OCI-M1 (cell line): ENCODE measurements at places on chromosomes 11 and 22.

DNA sequence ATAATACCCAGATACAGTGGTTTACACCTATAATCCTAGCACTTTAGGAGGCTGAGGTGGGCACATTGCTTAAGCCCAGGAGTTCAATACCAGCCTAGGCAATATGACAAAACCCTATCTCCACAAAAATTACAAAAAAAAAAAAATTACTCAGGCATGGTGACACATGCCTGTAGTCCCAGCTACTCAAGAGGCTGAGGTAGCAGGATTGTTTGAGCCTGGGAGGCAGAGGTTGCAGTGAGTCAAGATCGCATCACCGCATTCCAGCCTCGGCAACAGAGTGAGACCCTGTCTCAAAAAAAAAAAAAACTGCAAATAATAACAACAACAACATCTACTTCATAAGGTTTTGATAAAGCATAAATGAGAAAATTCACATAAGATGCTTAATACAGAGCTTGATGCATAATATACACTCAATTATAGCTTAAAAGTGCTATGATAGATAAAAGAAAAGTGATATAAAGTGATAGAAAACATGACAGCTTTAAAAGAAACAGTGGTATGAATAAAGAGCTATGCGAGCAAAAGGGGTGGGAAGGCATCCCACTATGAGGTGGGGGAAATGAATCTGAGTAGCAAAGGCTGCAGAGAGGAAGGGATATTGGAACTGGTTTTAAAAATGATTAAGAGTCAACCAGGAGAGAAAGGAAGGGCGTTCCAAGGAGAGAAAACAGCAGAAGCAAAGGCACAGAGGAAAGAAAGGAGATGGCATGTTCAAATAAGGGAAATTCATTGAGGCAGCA lies 197.6 kb downstream of the KIF18A start:
- DNase-seq, result no peak

DNA sequence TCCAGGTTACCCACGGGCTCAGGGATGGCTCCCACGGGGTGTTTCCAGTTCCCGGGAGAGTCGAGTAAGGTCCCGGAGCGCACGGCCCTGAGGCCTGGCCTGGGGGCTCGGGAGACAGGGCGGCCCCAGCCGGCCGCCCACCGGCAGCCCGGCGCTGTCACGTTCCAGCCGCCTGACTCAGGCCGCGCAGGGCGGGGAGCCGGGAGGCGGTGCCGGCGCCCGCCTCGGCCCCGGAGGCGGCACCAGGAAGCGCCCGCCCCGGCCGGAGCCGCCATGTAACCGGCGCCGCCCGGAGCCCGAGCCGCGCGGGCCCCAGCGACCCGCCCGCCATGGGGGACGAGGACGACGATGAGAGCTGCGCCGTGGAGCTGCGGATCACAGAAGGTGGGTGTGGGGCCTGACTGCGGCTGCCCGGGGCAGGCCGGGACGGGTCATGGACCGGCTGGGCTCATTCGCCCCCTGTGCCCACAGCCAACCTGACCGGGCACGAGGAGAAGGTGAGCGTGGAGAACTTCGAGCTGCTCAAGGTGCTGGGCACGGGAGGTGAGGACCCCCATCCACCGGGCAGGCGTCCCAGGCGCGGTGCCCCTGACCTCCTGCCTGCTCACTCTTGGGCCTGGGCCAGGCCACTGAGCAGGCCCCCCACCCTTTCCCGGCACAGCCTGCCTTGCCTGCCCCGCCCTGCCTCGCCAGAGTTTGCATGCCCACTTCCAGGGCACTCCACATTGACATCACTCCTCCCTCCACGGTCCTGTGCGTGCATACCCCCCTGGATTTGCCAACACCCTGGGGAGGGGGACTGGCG lies at the start of gene RPS6KA4:
RPS6KA4 (plus strand) TSS at position 256 of the 805 bp plus-strand sequence; CDS start at position 330, 74 bp downstream.
- peak; percentile 72 for DNase-seq

GRCh38 chr11:32613500-32614151 lies 30.0 kb downstream of the EIF3M start:
- no peak for DNase-seq

DNA sequence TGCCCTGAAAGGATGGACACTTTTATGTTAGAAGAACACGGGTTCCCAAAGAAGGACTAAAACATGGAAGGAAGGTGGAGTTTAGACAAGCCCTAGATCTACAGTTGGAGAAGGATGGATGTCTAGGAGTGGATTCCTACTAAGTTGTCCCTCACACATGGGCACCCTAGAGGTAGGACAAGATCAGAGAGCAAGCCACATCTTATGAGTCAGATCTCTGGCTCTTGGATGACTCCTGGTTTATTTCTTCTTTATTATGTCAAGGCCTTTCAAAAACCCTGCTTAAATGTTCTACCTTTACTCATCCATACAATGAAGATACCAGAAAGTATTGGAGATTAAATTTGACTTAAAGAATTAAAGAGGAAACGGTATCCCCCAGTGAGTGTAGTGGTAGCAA lies 34.4 kb downstream of the PRCP start:
- DNase-seq, result no peak

- no peak for DNase-seq
These were observed 65.1 kb downstream of the FEZ1 start for GRCh38 chr11:125431009-125431408.

GRCh38 chr11:21398195-21398594 lies 728.8 kb downstream of the NELL1 start:
- DNase-seq, result no peak

- DNase-seq, result no peak
These were observed 76.8 kb upstream of the PARVG start for GRCh38 chr22:44103735-44104480.

DNA sequence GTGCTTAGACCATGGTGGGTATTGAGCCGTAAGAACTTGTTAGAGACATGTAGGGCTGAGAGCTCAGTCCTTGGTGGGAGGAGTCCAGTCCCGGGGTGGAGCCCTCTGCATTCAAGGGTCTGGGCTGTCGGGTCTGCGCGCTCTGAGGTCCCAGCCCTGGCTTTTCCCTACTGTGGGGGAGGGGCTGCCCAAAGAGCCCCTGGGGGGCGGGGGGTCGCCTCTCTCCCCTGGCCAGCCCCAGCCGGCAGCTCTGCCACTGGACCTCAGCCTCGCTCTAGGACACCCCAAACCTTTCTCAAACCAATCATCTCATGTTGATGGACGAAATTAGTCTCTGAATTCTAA lies 1006.4 kb downstream of the BRD1 start:
- DNase-seq, result no peak

GRCh38 chr11:92071660-92072059 lies 153.0 kb upstream of the FAT3 start:
- no peak for DNase-seq

- DNase-seq, result no peak
These were observed 3.6 kb downstream of the C11orf68 start for GRCh38 chr11:65915101-65915820.

DNA sequence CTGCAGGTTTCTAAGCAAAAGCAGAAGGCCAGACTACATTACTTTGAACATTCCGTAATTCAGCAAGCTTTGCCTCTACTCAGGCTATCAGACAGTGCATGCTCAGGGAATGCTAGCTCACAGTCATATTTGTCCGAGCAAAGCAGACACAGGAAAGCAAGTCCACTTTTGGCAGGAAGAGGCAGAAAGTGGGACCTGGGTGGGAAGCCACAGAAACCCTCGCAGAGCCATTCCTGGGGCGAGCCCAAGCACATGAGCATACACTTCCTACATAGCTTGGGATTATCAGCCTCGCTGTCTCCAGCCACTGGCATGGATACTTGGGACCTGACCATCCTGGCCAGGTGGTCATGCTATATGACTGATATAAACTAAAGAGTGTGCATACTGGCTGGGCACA lies 113.3 kb downstream of the TRIM29 start:
- DNase-seq, result no peak

GRCh38 chr11:83403691-83404389 lies 117.7 kb upstream of the CCDC90B start:
- DNase-seq, result no peak

DNA sequence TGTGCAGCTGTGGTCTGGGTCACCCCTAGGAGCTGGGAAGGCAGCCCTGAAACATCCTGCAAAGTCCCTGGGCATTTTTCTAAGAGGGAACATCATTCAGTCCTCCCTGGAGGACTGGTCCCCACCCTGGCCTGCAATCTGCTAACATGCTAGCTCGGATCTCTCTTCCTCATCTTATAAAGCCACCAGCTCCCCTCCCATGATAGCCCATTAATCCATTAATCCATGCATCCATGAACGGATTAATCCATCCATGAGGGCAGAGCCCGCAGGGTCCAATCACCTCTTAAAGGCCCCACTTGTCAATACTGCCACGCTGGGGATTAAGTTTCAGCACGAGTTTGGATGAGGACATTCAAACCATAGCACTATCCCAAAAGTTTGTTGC lies 12.1 kb downstream of the PRG3 start:
- no peak for DNase-seq

DNA sequence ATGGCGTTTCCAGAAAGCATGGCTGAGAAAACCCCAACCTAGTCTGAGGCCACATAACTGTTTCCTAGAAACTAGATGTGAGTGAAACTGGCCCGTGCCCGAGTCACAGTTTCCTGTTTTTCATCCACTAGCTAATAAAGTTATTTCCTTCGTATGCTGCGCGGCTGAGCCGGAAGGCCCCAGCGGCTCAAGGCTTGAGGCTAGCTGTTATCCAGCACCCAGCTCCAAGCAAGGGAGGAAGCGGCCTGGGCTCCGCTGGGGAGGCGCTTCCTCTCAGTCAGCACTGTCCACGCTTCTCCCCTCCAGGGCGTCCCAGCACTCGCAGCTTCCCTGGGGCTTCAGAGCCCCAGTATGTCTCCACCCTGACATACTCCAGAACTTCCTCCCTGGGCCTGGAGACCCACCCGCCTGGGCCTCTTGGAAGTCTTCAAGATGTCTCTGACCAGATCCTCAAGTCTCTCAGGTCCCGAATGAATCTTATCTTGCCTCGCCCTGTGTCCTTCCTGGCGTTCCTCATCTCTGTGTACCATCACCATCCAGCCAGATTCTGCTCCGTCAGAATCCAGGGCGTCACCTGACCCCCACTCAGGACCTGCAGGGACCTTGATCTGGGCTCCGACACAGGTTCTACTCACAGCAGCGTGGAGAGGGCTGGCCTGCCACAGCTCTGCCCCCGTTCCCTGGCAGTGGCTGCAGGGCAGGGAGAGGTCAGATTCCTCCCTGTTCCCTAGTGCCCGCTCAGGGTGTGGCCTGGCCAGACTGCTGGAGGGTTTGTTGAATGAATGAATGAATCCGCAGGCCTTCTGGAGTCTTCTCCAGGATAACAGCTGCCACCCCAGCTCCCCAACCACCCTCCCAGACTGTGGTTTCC lies 81.9 kb downstream of the LRRC32 start:
- peak; percentile 56 for DNase-seq

GRCh38 chr11:132430429-132431062 lies 1060.1 kb downstream of the NTM start:
- no peak for DNase-seq

DNA sequence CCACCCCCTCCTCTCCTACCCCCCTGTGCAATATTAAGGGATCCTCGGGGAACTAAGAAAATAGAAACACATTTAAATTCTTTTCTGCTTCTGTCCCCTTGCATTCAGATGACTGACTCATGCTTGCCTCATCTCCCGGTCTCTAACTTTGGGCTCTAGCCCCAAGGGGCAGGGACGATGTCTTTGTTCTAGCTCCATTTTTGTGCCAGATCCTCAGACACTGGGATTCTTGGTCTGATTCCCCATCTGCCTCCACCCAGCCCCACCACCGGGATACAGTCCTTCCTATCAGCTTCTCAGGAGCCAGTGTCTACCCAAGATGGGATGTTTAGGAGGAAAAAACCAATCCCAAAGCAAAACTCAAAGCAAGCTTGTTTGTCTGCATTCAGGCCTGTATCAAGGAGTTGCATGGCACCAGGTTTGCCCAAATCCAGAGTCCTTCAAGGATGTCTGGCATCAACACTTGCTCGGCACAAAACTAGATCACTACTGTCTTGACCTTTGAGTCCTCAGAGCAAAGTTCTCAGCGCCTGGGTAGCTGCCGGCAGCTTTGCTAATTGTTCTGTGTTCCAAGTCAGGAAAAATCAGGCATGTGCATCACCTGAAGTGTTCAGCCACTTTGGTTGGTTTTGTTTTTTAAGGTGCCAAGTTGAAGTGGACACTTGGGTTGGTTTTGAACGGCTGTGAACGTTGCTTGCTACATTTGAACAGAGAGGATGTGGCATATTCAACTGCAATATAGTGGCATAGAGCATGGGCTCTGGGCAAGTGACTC lies 212.8 kb downstream of the DSCAML1 start:
- no peak for DNase-seq
